NCI-H69 (cell line): ENCODE measurements at places on chromosomes 7 and 10.

GRCh38 chr7:121276313-121276712 is 52.5 kb upstream of the WNT16 start:
- DNase-seq, result no peak

GRCh38 chr10:70674560-70675495 is 2.5 kb downstream of the ADAMTS14 start:
- peak; percentile 35 for DNase-seq

GRCh38 chr7:56023500-56023899 is 27.7 kb downstream of the PSPH start:
- no peak for DNase-seq

DNA sequence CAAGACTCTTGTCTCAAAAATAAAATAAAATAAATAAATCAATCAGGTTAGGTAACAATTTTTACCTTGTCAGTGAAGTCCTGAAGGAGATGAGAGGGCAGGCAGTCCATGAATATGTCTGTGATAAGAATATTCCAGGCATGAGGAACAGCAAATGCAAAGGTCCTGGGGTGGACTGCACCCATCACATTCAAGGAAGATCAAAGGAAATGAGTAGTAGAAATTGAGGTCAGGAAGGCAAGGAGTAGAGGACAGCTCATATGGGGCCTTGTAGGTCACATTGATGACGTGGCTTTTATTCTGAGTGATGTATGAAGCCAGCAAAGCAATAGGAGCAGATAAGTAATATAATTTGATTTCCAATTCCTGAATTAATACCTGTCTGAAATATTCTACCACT is 76.5 kb upstream of the TCF7L2 start:
- DNase-seq, result no peak

DNA sequence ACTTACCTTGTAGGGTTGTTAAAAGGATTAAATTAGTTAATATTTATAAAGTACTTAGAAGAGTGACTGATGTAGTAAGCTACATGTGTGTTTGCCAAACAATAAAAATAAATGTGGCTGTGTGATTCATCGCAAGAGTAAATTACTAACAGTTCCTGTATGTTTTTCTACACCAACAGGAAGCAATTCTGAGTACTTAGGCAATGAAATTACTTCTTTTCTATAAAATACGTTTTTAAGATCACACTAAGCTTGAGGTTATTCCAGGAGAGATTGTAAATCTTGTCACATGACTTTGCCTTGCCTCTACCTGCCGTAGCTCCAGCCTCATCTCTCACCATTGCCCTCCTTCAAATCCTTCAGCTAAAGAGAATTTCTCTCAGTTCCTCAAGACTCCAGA is 18.1 kb upstream of the GSTK1 start:
- DNase-seq, result no peak

GRCh38 chr10:124566222-124566888 is 104.7 kb downstream of the LHPP start:
- no peak for DNase-seq

- DNase-seq, result no peak
Measured at GRCh38 chr7:133030346-133030745, 51.5 kb downstream of the CHCHD3 start.

DNA sequence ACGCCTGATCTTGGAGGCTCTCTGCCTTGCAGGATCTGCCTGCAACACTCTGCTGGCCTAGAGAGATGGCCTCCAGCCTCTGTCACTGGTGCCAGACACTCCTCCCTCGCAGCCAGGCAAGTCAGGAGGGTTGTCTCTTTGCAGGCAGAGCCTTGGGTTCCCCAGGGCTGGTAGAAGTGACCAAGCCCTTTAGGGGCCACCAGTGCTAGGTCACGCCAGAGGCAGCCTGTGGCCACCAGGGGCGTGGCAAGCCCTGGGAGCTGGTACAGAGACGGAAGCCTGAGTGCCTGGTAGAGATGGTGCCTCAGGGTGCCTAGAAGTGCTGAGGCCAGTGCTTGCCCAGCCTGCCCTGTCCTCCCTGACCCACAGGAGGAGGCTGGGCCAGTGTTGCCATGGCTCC is 9.1 kb downstream of the ADCYAP1R1 start:
- no peak for DNase-seq

DNA sequence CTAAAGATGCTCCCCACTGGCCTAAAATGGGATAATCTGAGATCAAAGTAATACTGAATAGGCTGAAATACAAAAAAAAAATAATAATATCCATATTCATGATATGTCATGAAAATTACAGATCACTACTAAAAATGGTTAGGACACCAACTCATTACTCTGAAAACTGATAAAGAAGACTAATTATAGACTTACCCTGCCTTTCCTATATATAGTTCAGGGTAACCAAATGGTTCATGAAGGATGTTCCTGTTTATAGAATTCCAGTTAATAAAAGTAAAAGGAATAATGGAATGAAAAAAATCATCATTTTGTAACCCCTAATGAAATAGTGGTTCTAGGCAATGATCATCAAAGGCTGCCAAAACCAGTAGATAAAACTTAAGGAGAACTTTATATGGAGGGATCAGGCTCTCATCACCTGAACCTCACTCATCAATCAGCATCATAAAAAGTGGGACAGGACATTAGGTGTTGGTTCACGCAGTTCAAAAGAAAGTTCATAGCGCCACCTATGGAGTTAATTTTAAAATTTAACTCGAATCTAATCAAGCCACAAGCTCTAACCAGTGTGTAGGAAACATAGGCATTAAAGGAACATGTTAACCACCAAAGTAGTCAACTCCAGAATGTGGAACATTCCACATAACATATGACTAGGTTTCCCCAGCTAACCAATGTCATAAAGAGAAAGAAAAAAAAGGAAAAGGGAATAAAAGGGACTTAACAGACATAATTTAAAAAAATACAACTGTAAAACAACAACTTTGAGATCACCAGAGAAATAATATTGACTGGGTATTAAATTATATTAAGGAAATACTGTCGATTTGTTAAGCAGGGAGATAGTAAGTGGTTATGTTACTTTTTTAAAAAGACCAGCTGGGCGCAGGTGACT is 35.7 kb downstream of the P4HA1 start:
- peak; percentile 53 for DNase-seq

DNA sequence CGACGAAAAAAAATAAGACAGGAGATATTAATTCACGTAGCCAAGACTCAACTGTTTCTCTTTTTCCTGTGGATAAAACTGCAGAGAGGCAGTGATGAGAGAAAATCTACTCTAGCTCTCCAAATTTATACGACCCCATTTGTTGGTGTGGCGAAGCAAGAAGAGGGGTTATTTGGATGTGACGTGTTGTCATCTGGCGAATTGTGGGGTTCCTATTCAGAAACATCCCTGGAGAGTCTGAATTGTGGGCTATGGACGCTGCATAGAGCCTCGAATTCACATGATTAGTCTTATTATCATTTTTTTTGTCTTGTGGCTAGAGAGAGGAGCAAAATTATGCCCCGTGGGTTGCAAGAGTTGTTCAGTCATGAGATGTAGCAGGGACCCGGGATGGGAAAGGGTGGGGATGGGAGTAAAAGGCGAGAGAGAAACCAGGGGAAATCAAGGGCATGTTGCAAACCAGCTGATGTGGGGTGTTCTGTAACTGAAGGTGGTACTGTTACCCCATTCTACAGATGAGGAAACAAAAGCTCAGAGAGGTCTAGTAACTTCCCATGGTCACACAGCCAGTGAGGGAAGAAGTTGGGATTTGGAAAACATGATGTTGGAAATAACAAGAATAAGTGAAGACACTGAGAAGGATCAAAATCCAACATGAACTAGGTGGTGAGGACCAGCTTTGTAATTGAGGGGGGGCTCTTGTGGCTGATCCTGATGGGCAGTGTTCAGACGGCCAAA is 69.2 kb upstream of the SFMBT2 start:
- no peak for DNase-seq

GRCh38 chr7:144941127-144941526 is 105.3 kb upstream of the TPK1 start:
- DNase-seq, result peak; percentile 68

DNA sequence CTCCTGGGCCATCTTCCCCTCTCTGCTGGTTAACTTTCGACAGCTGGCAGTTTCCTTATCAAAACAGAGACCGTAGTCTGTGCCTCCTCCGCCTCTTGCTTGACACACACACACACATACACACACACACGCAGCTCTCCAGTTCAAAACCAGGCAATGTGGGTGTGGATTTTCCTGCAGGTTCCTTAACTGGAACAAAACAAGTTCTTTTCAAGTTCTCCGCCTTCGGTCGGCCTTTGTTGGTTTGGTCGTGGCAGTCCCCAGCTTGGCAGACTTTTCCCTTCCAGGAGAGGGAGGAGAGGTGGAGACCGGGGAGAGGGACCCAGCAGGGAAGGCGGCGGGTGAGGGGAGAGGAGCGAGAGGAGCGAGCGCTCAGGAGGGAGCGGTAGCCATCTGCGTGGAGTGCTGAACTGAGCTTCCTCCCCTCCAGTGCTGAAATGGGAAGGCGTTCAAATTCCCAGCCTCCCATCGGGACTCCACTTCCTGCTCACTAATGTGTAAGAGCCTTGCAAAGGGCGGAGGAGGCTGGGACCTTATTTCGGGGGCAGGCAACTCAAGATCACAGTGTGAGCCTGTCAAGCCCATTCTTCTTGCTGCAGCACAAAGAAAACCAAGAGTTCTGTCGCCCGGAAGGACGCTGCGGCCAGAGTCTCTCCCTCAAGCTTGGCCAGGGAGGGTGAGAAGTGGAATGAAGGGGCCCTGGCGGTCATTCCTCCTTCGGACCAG is 120.6 kb downstream of the PRPF18 start:
- DNase-seq, result peak; percentile 5

- peak; percentile 65 for DNase-seq
Measured at GRCh38 chr7:129778770-129779601, 167.5 kb downstream of the NRF1 start.

- DNase-seq, result no peak
Measured at GRCh38 chr7:47638679-47639315, 56.9 kb upstream of the TNS3 start.
